ENCODE measurements at places on chromosomes 5 and 9.

DNA sequence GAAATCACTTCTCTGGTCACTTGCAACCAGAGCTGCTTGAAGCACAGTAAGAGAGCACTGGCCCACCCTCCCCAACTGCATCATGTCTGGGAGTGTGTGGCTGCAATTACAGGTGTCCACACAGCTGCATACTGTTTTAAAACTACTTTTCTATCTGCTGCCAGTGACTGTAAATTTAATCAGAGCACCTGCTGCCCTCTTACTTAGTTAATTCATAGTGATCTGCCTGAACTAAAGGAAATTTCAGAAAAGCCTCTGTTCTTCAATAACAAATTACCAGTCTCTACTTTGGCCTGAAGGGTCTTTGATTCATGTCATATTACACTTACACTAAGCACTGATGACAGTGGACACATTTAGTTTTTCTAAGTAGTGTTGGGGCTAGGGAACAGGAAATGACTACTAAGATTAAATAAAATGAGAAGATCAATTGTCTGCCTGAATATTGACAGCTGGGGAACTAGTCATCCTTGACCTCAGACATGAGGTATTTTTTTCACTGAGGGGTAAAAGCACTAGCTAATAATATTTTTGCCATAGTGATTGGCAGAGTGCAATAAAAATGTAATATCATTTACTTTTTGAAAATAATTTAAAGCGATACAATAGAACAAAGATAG, 788.9 kb upstream of the GRAMD2B start:
- no peaks in the 10 kb centered on the region for H3K36me3 ChIP-seq
- no peaks in the 10 kb centered on the region for H3K27me3 ChIP-seq
- no peak overlapping the region for H3K4me3 ChIP-seq
- no peaks in the 10 kb centered on the region for H3K4me1 ChIP-seq

GRCh38 chr9:21286659-21287058, 18.5 kb downstream of the IFNA5 start:
- no peak overlapping the region for H3K4me3 ChIP-seq
- no peak for DNase-seq
- H3K27me3 ChIP-seq, result no peaks in the 10 kb centered on the region

GRCh38 chr5:151520294-151520693, 70.8 kb downstream of the FAT2 start:
- H3K4me1 ChIP-seq, result no peaks in the 10 kb centered on the region
- no peak overlapping the region for H3K4me3 ChIP-seq
- DNase-seq, result no peak
- H3K27ac ChIP-seq, result no peak overlapping the region
- no peaks in the 10 kb centered on the region for H3K36me3 ChIP-seq

- H3K27ac ChIP-seq, result no peak overlapping the region
- H3K27me3 ChIP-seq, result no peaks in the 10 kb centered on the region
- H3K4me3 ChIP-seq, result no peak overlapping the region
- no peaks in the 10 kb centered on the region for H3K36me3 ChIP-seq
- no peaks in the 10 kb centered on the region for H3K4me1 ChIP-seq
- no peak for DNase-seq
Measured at GRCh38 chr5:82244151-82244550, 34.0 kb downstream of the RPS23 start.

DNA sequence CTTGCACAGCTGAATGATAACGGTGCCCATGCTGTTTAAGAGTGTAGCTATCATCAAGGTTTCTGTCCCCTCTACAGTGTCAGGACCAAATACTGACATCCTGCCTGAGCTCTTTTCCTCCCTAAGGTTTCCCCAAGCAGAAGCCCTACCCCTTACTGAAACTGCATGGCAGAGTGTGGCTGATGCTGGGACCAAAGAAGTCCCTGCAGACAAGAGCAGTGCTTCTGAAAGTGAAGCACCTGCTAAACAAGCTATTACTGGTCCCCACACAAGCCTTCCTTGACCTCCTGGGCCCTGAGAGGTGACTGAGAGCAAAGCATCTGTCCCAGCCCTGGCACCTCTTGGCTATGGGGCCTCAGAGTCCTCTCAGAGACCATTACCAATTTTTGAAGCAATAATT, 56.1 kb downstream of the CFAP90 start:
- H3K36me3 ChIP-seq, result no peaks in the 10 kb centered on the region
- H3K4me1 ChIP-seq, result no peaks in the 10 kb centered on the region
- H3K27ac ChIP-seq, result no peak overlapping the region
- DNase-seq, result no peak
- no peaks in the 10 kb centered on the region for H3K27me3 ChIP-seq

- no peaks in the 10 kb centered on the region for H3K27me3 ChIP-seq
- H3K4me3 ChIP-seq, result no peak overlapping the region
- H3K27ac ChIP-seq, result no peak overlapping the region
- no peaks in the 10 kb centered on the region for H3K36me3 ChIP-seq
- no peaks in the 10 kb centered on the region for H3K4me1 ChIP-seq
- no peak for DNase-seq
Measured at GRCh38 chr5:53262348-53262970, 152.9 kb upstream of the MOCS2 start.

GRCh38 chr5:138606378-138607064, 31.3 kb upstream of the HSPA9 start:
- H3K36me3 ChIP-seq, result no peaks in the 10 kb centered on the region
- H3K27ac ChIP-seq, result no peak overlapping the region
- no peak overlapping the region for H3K4me3 ChIP-seq
- H3K4me1 ChIP-seq, result no peaks in the 10 kb centered on the region

DNA sequence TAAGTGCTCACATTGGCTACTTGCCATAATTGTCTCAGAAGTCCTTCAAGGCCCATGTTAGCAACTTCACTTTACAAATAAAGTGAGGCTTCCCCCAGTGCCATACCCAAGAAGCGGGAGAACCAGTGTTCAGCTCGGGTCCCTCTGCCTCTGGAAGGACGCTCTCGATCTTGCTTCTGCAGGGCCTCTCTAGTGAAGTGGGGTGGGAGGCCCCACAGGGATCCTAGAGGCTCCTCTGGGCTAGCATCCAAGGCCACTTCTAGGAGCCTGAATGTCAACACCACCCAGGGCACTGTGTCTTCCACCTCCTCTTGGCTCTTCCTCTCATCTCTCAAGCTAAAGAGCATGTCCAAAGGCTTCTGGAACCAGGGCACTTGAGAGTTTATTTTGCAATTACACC, 282.5 kb downstream of the GADD45G start:
- DNase-seq, result no peak
- H3K27me3 ChIP-seq, result no peaks in the 10 kb centered on the region
- H3K27ac ChIP-seq, result peak overlapping the region; percentile 79
- no peak overlapping the region for H3K4me3 ChIP-seq

GRCh38 chr5:82808960-82809359, 268.2 kb downstream of the TMEM167A start:
- H3K4me3 ChIP-seq, result no peak overlapping the region
- no peaks in the 10 kb centered on the region for H3K27me3 ChIP-seq
- H3K36me3 ChIP-seq, result no peaks in the 10 kb centered on the region
- H3K27ac ChIP-seq, result no peak overlapping the region

GRCh38 chr5:5645891-5646290, 223.4 kb downstream of the ICE1 start:
- H3K4me3 ChIP-seq, result no peak overlapping the region
- H3K27ac ChIP-seq, result no peak overlapping the region
- H3K36me3 ChIP-seq, result no peaks in the 10 kb centered on the region
- no peaks in the 10 kb centered on the region for H3K27me3 ChIP-seq

GRCh38 chr9:77092536-77092935, 73.1 kb downstream of the FOXB2 start:
- H3K36me3 ChIP-seq, result no peaks in the 10 kb centered on the region
- H3K4me1 ChIP-seq, result no peaks in the 10 kb centered on the region
- H3K27me3 ChIP-seq, result no peaks in the 10 kb centered on the region
- H3K27ac ChIP-seq, result no peak overlapping the region
- H3K4me3 ChIP-seq, result no peak overlapping the region

DNA sequence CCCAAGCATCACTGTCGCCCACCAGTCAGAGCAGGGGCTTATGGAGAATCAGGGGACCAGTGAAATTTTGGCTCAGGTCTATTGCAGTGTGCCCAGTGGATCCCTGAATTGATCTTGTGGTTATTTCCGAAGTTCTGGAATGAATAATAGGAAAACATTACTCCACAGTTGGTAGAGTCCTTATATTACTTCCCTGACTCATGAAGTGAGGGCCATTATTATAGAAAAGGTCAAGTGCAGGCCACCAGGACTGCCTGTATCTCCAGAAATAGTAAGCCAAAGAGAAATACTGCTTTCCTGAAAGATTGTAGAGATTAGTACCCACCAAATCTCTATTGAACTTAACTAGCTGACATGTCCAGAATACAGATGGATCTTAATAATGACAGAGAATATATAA, 335.0 kb downstream of the NPR3 start:
- H3K4me3 ChIP-seq, result no peak overlapping the region
- no peaks in the 10 kb centered on the region for H3K27me3 ChIP-seq
- no peak for DNase-seq
- no peaks in the 10 kb centered on the region for H3K4me1 ChIP-seq
- no peak overlapping the region for H3K27ac ChIP-seq

GRCh38 chr9:98453589-98454311, 198.3 kb upstream of the TBC1D2 start:
- no peak overlapping the region for H3K4me3 ChIP-seq
- H3K4me1 ChIP-seq, result no peaks in the 10 kb centered on the region
- H3K27ac ChIP-seq, result no peak overlapping the region
- no peak for DNase-seq

DNA sequence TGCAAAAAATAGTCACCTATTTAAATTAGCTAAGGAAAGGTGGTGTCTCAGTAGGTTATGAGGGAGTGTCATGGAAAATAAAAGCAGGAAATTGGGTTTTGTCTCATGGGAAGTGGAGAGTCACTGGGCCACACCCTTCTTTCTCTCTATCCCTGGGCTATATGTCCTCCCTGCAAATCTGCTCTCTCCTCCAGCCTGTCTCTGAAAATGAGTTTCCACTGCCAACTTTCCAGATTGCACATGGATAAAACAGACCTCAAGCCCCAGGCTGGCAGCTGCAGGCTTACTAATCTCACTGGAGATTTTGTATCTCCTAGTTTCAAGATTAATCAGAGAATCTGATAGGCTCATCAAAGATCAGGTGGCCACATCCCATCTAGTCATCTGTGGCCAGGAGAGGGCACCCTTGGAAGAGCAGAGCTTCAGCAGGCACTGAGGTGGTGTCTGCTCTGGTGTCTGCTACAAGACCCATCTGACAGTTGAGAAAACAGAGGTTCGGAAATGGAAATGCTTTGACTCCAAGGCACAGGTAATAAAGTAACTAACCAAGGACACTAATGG, 178.9 kb downstream of the MSX2 start:
- H3K27ac ChIP-seq, result no peak overlapping the region
- H3K27me3 ChIP-seq, result no peaks in the 10 kb centered on the region
- H3K36me3 ChIP-seq, result no peaks in the 10 kb centered on the region
- no peak overlapping the region for H3K4me3 ChIP-seq

- no peak for DNase-seq
- H3K27me3 ChIP-seq, result no peaks in the 10 kb centered on the region
- H3K4me1 ChIP-seq, result no peaks in the 10 kb centered on the region
- H3K27ac ChIP-seq, result no peak overlapping the region
Measured at GRCh38 chr5:142998316-142999020, 228.3 kb downstream of the ARHGAP26 start.

DNA sequence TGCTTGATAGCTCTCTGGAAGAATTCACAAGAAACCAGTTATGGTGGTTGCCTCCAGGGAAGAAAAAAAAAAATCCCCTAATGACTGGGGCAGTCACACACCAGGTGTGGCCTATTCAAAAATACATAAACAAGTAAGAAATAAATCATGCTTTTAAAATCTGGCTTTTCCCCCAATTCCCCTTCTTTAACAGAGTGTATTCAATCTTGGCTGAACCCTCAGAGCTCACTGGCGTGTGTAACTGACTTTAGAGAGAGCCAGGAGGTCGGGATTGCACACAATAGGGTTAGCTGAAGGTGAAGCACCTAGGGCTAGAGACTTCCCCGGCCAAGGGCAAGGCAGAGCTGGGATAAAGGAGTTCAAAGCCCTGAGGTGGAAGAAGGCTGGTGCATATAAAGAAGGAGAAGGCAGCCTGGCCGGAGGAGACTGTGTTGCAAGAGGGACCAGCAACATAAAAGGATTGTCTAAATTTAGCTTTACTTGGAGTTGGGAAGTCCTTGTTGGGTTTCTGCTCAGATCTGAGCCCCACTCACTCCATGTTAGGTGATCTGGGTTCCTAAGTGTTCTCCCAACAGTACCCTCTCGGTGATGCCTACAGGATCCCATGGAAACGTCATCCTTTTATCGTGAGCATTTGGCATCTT, 19.7 kb downstream of the FNBP1 start:
- no peak for DNase-seq
- no peaks in the 10 kb centered on the region for H3K36me3 ChIP-seq
- no peak overlapping the region for H3K27ac ChIP-seq

DNA sequence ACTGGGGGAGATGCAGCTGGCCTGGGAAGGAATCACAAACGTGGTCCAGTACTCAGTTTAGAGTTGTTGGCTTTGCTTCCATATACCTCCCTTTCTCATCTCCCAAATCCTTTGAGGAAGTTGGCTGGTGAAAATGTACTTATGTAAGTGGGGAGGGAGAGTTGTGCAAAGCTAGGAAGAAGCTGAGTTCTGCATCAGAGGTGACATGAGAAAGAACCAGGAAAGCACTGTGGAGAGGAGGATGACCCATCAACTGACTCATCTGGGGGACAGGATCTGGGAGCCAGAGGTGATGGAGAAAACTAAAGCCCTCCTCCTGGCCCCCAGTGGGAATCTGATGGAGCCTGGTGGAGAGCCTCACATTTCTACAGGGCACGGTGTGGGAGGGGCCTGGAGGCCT, 16.2 kb downstream of the KCNMB1 start:
- no peaks in the 10 kb centered on the region for H3K27me3 ChIP-seq
- no peak overlapping the region for H3K4me3 ChIP-seq
- no peak for DNase-seq

DNA sequence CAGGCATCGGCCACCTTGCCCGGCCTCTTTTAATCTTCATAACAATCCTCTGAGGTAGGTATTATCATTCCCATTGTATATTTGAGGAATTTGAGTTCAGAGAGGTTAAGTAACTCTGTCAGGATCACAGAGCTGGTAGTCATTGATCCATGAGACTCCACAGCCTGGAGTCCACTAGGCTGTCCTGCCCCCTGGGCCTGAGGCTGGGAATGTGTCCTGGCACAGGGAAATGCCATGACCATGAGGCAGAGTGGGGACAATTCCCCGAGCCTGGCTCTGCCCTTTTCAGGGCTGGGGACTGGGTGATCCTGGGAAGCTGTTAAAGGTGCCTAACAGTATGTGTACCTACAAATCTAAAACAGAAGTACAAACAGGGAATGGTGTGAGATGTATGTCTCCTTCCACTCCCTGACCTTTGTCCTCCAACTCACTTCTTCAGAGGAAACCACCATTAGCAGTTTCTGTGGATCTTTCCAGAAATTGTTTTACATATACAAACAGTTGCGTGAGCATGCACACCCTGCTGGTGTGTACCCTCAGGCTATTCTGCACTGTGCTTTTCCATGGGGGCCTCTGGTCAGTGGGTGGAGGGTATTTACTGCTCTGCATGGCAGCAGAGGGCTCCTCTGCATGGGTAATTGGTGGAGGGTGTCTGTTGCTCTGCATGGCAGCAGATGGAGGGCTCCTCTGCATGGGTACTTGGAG, 53.8 kb downstream of the NDST1 start:
- H3K4me1 ChIP-seq, result no peaks in the 10 kb centered on the region
- no peak overlapping the region for H3K4me3 ChIP-seq
- H3K27ac ChIP-seq, result no peak overlapping the region
- no peaks in the 10 kb centered on the region for H3K27me3 ChIP-seq
- no peak for DNase-seq

- DNase-seq, result no peak
- H3K4me3 ChIP-seq, result peak overlapping the region; percentile 15
- H3K27ac ChIP-seq, result no peak overlapping the region
- peaks cover 7% of the 10 kb centered on the region for H3K4me1 ChIP-seq
- no peaks in the 10 kb centered on the region for H3K36me3 ChIP-seq
- H3K27me3 ChIP-seq, result no peaks in the 10 kb centered on the region
Measured at GRCh38 chr5:15752663-15753285, 252.8 kb downstream of the FBXL7 start.

Measured in right atrium auricular region (tissue), 2 donors.